Thymus (tissue), 14 donors: ENCODE measurements at places on chromosomes 3 and 15.

GRCh38 chr15:69126054-69126469 is 34.4 kb upstream of the GLCE start:
- no peak for DNase-seq

DNA sequence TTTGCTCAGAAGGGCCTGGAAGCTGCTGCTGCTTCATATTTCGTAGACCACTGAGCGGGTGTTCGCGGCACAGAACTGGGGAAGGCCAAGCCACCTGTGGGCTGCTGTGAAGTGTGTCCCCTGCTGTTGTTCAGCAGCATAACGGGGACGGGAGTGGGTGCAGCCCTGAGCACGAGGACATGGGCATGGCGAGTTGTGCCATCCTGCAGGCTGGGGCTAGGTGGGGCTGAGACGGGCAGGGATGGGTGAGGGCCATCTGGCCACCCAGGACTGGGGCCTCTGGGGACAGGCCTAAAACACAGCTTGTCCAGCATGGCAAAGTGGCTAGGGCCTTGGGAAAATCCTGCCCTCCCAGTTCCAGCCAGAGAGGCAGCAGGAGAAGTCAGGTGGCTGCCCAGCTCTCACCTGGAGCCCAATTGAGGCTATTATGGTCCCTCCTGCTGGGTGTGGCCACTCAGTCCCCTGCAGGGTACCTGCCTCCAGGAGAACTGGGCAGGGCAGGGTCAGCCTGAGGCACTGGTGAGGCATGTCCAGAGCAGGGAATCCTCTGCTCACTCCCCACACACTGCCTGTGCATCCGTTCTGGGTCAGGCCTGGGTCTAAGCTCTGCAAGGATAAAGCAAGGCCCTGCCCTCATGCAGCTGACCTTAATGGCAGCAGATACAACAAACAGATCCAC is 29.5 kb downstream of the CFAP100 start:
- DNase-seq = no peak

DNA sequence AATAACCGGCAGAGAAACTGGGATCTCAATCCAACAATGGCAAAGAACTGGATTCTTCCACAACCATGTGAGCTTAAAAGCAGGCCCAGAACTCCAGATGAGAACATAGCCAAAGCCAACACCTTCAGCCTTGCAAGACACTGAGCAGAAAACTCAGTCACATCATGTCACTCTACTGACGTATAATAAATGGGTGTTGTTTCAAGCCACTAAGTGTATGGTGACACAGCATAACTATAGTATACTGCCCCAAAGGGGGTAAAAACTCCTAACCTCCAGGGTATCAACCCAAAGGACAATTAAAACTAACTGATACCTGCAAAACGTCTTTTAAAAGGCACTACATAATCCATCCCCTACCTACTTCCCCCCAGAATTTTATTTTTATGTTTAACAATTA is 69.5 kb downstream of the TRANK1 start:
- DNase-seq = no peak

DNA sequence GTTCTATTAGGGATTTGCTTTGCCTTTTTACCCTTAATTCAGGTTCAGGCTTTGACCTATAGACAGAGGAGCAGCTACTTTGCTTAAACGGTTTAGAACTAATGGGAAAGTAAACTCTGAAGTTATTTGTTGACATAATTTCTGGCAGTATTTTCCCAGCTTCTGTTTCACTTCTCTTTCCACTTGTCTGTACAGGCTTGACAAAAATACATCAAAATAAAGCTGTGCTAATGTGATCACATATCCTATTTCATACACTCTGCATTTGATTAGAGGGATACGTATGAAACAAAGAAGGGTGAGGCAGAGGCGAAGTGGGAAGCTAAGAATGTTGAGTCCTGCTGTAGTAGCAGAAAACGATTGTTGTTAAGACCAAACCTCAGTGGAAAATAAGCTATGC is 389.1 kb upstream of the RARB start:
- no peak for DNase-seq

GRCh38 chr3:98540346-98540745 is 8.6 kb downstream of the GPR15 start:
- no peak for DNase-seq

DNA sequence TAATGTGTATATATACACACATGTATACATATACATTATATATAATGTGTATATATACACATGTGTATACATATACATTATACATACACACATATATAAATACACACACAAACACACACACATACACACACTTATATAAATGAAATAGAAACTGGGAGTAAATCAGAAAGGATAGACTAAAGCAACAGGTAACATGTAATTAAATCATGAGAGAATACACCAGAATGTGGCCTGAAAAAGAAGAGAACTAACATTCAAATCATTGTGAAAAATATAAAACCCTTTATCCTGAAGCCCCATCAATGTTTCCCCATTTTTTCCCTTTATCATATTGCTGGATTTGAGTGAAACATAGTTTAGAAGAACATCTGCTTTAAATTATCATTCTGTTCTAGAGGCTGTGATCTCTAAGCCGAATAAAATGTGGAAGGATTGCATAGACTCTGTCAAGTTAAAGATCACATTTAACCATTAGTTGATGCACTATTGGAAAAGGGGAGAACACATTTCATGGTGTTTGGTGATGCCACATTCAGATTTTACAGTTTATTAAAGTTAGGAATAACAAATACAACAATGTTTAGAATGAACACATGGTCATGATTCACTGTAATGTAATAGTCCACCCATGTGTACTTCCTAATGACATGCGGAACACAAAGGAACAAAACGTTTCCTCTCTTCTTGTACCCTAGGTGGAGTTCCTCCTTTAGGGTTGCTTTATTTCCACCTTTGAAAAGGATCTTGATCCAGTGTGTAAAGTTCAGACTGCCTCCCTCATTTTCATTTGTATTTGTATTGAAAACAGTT is 12.5 kb upstream of the THRB start:
- DNase-seq = no peak

DNA sequence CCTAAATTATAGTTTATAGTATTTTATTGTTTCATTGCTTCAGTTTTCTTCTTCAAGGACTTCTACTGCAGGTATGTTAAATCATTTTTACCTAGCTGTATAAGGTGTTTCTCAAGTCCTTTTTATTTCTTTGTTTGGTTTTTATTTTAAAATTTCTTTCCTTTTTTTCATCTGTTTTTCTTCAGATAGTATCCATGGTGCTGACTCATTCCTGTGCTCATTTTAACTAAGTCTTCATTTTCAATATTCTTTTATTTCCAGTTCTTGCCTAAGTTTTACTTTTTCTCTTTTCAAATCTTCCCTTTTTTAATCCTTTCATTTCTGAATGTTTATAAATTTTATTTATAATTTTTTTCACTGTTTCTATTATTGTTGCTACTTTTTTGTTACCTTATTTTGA is 42.3 kb upstream of the STIMATE start:
- DNase-seq = no peak

DNA sequence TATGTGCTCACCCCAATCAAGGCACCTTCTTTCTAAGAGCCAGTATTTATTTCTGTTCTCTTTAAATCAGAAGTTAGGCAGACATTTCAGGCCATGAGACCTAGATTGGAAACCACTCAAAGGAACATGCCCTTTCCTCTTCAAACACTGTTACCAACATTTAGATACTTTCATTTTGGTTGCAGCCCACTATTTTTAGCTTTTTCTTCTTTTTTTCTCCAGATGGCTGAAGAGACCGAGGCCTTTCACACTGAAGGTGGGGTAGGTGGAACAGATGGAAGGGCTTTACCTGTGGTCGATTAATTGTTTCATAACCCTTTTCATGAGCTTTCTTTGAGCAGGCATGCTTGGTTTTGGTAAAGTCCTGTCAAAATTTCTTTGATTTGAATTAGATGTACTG is 10.9 kb upstream of the LZTFL1 start:
- DNase-seq = no peak

GRCh38 chr15:100725121-100726069 is 123.0 kb downstream of the ASB7 start:
- DNase-seq = no peak

DNA sequence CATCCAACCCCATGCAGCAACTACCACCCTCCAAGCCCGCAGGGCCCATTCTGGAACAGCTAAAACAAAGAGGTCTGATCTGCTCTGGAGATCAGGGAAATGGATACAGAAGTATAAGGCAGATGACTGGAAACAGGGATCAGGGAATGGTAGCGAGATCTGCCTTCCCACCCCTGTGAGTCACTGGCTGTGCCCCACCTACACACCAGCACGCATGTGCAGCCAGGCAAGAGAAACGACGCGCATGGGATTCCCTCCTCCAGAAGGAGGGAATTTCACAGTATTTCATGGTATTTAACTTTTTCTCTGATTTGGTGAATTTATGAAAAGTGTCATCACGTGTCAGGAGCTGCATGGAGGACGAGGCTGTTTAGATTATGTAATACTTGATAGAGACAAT is 116.7 kb downstream of the ARRDC4 start:
- DNase-seq = no peak

GRCh38 chr3:1805331-1805730 is 293.3 kb upstream of the CNTN4 start:
- no peak for DNase-seq

- DNase-seq = no peak
These were observed 1.6 kb downstream of the AMOTL2 start for GRCh38 chr3:134372396-134373270.

DNA sequence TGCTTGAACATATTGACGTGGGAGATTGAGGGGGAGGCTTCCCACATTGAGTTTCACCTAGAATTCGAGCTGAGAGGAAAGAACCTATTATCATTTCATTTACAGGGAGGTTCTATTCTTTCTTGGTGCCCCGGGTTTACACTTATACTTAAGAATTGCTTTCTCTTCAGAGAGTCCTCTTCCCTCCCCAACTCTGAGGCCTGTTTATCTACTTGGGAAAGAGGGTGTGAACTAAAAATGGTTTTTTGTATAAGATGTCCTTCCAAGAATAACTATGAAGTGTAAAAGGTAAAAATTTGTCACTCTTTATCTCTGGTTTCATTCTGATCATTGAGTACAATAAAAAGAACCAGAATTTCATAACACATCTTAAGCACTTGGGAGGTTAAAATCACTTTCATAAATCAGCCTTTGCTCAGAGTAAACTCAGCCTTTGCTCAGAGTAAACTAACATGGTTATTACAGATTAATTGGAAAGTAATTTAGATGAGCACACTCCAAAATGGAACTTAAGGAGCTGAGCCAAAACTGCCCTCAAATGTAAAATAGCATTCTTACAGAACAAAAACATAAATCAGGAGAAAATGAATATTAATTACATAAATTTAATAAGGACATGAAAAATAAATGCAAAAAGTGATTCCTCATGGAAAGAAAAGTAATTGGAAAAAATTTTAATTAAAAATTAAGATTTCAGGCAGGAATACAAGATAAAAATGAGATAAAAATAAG is 75.2 kb downstream of the GADL1 start:
- DNase-seq = no peak

- no peak for DNase-seq
These were observed 212.0 kb downstream of the XXYLT1 start for GRCh38 chr3:195059006-195059350.

GRCh38 chr3:192929146-192929545 is 11.5 kb upstream of the MB21D2 start:
- DNase-seq = no peak

GRCh38 chr3:109640146-109640652 is 302.9 kb upstream of the DPPA4 start:
- no peak for DNase-seq

DNA sequence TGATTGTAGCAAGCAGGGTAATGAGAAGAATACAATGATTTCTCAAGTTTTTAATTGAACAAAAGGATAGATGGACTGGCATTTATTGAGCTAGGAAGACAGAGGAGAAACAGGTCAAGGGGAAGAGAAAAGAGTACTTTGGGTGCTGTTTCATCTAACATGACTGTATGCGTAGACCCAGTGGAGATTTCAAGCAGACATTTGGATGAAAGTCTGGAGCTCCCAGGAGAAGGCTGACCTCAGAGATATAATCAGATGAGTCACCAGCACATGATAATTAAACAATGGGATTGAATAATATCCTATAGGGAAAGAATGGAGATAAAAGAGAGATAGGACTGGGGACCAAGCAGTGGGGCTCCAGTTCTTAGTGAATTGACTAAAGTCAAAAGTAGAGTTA is 194.9 kb downstream of the ARRDC4 start:
- no peak for DNase-seq

DNA sequence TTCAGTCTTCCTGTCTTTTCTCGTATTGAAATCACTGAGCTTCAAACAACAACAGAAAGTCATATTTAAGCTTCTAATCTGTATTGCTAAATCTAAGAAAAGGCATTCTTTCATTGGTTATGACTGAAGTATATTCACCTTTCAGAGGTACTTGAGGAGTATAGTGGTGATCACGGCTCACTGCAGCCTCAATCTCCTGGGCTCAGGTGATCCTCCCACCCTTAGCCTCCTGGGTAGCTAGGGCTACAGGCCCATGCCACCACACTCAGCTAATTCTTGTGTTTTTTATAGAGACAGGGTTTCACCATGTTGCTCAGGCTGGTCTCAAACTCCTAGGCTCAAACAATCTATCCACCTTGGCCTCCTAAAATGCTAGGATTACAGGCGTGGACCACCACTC is 38.7 kb downstream of the WDR49 start:
- DNase-seq = no peak

DNA sequence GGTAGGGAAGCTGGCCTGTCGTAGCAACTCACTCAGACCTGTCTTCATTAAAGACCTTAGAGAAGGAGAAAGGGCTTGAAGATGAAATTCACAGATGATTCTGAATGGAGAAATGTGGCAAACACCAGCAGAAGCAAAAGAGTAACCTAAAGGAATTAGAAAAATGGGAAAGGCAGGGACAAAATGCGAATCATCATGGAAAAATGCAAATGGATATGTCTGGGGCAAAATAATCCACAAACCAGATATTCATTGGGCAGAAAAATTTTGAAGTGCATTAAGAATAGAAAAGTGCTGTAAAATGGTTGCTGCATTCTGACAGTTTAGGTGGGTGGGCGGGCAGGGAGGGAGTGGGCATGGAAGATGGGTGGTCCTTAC is 156.9 kb upstream of the RASGRP1 start:
- no peak for DNase-seq

- DNase-seq = no peak
These were observed 33.1 kb downstream of the GASK1A start for GRCh38 chr3:43012174-43012573.

DNA sequence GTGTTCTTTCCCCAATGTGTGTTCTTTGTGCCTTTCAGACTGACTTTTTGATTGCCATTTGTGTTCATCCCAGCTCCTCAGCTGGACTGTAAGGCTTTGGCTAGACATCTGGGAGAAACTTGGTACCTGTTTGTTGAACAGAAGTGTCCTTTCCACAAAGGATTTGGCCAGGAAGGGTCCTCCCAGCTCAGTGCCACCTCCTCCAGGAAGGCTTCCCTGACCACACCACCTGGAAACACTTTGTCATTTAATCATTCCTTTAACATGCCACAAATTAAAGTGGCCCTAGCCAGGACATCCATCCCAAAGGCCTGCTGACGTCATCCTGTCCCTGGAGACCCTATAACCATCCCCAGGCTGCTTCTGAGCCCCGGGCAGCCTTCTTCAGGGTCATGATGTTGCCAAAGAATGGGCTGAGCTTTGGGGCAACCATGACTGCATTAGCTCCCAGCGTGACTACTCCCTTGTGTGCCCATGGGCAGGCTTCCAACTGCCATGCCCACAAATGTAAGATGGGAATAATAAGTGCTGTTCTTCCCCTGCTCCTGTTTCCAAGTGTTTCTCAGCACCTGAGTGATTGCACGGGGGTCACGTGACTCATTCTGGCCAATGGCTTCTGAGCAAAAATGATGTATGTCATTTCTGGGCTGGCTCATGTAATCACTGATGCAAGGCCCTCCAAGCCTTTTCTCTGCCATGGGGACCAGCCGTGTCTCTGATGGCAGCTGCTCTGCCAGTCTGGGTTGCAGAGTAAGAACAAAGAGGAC is 112.5 kb upstream of the SMAD3 start:
- DNase-seq = no peak
